ENCODE measurements at places on chromosomes 5 and 9. TPM values are rescaled to one million over a fixed set of nuclear protein-coding genes. Genes with fewer than 3 reads are reported as not detected.

The RECK gene
- 10.2 TPM for polyA plus RNA-seq

The PCDHA12 gene
- 12.8 TPM for polyA plus RNA-seq

The TICAM2 gene
- polyA plus RNA-seq, result not detected

The BTNL8 gene
- not detected for polyA plus RNA-seq

The SLC46A2 gene
- polyA plus RNA-seq, result not detected

The PELO gene
- 10.5 TPM for polyA plus RNA-seq

The ST8SIA4 gene
- 14.9 TPM for polyA plus RNA-seq

The PCDHA8 gene
- polyA plus RNA-seq, result 1.4 TPM

The ELOVL7 gene
- 2.7 TPM for polyA plus RNA-seq

The PCDHGB1 gene
- polyA plus RNA-seq, result 0.68 TPM

The CCDC192 gene
- not detected for polyA plus RNA-seq

The WDR38 gene
- not detected for polyA plus RNA-seq

The CDH10 gene
- polyA plus RNA-seq, result 7.6 TPM

The SPATA31A1 gene
- not detected for polyA plus RNA-seq

The SH3RF2 gene
- polyA plus RNA-seq, result not detected

The EXOC3 gene
- 33.6 TPM for polyA plus RNA-seq

The IL4 gene
- polyA plus RNA-seq, result not detected

The GBGT1 gene
- not detected for polyA plus RNA-seq

The CAVIN4 gene
- polyA plus RNA-seq, result 14.5 TPM

Data from neural cell (in vitro differentiated cells).